Stimulated activated CD8-positive, alpha-beta memory T cell treated with anti-CD3 and anti-CD28 coated beads, Interleukin-15, amount 100 ng/mL, for 24 hours (primary cell): ENCODE measurements at places on chromosomes 5 and 9.

DNA sequence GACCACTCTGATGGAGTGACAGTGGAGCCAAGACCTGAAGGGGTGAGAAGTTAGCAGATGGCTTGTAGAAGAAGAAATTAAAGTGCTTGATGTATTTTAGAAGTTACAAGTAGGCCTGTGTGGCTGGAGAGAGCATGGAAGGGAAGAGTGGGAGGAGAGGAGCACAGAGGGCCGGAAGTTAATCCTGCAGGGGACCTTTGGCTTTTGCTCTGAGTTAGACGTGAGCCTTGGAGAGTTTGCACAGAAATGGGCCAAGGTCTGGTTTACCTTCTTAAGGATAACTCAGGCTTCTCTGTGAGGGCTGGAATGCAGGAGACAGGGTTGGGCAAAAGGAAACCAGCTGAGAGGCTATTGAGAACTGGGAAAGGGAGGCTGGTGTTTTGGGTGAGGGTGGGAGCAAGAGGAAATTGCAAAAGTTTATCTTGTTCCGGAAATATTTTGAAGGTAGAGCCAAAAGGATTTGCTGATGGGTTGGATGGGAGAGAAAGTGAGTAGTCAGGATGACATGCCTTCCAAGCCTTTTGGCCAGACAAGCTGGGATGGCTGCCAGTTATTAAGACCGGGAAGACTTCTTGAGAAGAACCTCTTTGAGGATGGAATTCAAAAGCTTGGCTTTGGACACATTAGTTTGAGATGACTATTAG, 17.5 kb upstream of the F2RL1 start:
- no peak for DNase-seq

DNA sequence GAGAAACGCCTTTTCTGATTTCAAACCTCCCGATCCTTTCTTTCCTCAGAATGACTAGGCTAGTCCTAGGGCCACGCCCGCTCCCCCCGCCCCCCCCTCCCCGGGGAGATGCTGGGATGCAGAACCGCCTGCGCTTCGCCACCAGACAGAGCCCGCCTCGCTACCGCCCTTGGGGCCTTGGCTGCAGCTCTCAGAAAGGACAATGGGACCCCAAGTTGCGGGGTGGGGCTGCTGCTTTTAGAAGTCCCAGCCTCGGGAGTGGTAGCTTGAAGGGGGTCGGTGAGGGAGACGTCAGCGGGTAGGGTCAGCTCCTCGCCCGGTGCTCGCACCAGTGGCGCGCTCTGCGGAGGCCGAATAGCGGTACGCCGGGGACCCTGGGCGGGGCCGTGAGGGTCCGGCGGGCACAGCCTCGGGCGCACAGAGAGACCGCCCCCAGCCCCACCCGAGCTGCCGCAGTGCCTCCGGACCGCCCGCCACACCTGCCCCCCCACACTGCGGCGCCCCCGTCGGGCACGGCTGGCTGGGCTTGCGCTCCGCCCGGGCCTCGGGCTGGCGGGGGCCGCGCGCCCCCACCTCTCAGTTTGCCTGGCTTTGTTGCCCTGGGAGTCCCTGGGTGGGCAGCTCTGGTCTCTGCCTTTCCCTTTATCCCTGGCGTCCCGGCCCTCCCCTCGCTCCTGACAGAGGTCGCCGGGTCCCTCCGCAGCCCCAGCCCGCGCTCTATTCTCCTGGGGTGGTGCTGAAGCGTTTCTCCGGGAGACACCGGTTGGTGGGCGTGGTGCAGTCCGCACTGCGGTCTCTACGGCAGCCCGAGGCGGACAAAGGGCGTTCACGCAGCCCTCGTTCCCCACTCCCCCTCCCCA, 1.2 kb downstream of the MAP1B start:
- DNase-seq: no peak

DNA sequence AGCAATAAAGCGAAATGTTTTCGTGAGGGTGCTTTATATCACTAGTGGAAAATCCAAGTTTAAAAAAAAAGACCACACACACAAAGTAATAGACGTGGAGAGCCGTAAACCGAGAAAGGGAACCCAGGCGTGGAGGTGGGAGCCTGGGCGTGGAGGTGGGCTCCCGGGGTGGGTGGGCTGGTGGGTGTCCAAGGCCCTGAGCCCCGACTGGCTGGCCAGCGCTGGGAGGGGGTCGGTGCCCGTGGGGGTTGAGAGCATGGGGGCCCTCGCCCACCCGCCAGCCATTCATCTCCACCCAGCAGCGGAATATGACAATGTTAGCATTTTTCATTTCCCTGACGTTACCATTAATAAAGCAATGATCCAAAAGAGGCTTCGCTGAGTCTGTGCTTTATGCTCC, 135.0 kb downstream of the MVB12B start:
- no peak for DNase-seq

GRCh38 chr5:53403758-53404157, 76.7 kb upstream of the FST start:
- DNase-seq: no peak

- no peak for DNase-seq
Measured at GRCh38 chr9:121713400-121714070, 62.1 kb downstream of the DAB2IP start.

DNA sequence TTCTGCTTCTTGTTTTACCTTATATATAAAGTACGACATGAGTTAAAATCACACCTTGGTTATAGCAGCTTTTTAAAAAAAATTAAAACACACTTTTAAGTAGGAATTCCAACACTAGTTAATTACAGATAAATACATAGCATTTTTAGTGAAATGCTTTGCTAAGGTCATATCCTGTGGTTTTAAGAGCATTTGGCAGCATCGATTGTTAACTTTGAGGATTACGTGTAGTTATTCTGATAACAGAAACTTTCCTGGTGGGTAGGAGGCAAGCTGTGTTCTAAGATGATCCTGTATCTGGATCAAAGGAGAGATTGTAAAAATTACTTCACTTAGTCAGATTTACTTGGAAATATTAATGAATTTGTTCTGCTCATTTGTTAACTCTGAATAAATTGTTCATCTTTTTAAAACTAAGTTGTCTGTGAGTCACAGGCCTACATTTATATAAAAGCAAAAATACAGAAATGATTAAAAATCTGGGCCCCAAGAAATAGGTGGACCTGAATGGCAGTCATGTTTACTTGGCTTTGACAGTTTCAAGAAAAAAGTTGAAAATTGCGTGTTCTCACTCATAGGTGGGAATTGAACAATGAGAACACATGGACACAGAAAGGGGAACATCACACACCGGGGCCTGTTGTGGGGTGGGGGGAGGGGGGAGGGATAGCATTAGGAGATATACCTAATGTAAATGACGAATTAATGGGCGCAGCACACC, 58.3 kb downstream of the TRIO start:
- DNase-seq: no peak
